ENCODE measurements at places on chromosomes 7 and 10.

GRCh38 chr7:48296966-48297365, 125.7 kb downstream of the ABCA13 start:
- DNase-seq, result no peak

DNA sequence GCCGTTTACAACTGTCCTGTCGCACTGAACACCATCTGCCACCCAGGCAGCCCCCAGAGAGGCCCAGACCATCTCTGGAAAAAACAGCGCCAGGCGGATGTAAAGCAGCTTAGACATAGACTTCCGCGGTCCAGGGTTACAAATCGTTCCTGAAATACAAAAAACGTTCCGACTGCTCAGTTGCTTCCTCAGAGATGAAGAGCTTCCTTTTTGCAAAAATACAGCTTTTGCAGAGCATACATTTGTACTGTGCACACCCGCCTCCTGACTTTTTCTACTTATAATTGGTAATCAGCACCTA, 11.4 kb downstream of the DAGLB start:
- DNase-seq, result no peak

GRCh38 chr7:158959021-158959717, 102.8 kb downstream of the DYNC2I1 start:
- DNase-seq, result peak; percentile 21

DNA sequence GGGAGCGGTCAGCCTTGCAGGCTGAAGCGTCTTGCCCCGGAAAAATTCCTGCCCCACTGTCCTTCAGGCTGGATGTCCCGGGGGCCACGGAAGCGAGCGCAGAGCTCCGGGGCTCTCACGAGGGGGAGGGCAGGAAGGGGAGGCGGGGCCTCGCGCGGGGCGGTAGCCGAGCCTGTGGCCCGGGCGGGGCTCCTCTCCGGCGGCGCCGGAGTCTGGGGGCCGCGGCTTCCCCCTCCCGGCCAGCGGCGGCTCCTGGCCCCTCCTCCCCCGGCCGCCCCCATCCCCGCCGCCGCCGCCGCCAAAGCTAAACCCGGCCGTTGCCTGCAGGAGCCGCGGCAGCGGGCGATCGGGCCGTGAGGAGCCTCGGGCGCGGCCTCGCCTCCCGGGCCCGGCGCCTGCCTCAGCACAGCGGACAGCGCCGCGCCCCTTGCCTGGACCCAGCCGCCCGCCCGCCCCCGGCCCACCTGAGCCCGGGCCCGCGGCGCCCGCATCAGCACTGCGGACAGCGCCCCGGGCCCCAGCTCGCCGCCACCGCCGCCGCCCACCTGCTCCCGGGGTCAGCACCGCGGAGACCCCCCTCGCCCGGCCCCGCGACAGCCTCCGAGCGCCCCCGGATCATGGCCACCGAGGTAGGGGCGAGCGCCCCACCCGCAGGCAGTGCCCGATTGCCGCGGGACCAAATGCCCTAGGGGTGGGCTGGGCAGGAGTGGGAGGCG, at the start of gene GOLGA7B:
Gene GOLGA7B (plus strand): TSS at position 157 of the 716 bp plus-strand sequence. CDS start 461 bp downstream, at position 618.
- peak; percentile 39 for DNase-seq

- no peak for DNase-seq
Measured at GRCh38 chr10:43199684-43200537, 61.7 kb downstream of the CSGALNACT2 start.

GRCh38 chr10:14624600-14624999, 150.1 kb downstream of the FAM107B start:
- DNase-seq, result no peak

DNA sequence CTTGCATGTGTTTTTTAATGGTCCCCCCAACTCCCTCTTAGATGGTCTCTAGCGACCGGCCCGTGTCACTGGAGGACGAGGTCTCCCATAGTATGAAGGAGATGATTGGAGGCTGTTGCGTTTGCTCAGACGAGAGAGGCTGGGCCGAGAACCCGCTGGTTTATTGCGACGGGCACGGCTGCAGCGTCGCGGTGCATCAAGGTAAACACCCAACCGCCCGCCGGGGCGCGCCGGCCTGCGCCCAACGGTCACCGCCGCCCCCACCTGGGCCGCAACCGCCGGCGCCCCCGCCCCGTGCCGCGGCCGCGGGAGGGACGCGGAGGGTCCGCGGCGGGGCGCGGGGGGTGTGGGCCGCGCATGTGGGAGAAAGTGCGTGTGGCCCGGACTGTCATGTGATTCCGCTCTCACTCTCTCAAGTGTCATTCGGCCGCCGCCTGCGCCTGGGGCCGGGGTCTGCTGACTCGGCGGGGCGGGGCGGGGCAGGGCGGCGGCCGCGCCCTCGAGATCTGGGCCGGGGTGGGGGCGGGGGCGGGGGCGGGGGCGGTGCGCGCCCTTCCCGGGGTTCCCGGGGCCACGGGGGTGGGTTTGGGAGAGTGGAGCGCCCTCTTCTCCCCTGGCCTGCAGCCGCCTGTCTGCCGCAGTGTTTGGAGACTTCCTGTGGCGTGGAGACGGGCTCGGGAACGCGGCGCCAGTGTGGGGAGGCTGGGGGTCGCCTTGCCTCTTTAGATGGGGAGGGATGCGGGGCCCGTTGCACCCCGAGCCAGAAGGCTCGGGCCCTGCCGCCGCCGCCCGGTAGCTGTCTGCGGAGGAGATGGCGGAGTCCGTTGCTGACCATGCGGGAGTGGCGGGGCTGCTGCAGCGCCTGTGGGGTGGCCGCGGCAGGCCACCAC, 817 bp downstream of the MLLT10 start:
- peak; percentile 38 for DNase-seq

- no peak for DNase-seq
Measured at GRCh38 chr10:62037890-62038608, 136.6 kb downstream of the ARID5B start.

Measured in SHP77 (cell line).